ENCODE measurements at places on chromosomes 7 and 10. TPM values are rescaled to one million over a fixed set of nuclear protein-coding genes. Genes with fewer than 3 reads are reported as not detected.

The LRRC17 gene
- 108 TPM for total RNA-seq

The SSMEM1 gene
- total RNA-seq, result not detected

The ASIC3 gene
- not detected for total RNA-seq

The PTEN gene
- total RNA-seq, result 40.9 TPM
